Type B pancreatic cell (in vitro differentiated cells): ENCODE measurements at places on chromosomes 3 and 15. TPM values are rescaled to one million over a fixed set of nuclear protein-coding genes. Genes with fewer than 3 reads are reported as not detected.
A peak's percentile ranks its signal among the peaks of the same experiment; 100 is the strongest.

DNA sequence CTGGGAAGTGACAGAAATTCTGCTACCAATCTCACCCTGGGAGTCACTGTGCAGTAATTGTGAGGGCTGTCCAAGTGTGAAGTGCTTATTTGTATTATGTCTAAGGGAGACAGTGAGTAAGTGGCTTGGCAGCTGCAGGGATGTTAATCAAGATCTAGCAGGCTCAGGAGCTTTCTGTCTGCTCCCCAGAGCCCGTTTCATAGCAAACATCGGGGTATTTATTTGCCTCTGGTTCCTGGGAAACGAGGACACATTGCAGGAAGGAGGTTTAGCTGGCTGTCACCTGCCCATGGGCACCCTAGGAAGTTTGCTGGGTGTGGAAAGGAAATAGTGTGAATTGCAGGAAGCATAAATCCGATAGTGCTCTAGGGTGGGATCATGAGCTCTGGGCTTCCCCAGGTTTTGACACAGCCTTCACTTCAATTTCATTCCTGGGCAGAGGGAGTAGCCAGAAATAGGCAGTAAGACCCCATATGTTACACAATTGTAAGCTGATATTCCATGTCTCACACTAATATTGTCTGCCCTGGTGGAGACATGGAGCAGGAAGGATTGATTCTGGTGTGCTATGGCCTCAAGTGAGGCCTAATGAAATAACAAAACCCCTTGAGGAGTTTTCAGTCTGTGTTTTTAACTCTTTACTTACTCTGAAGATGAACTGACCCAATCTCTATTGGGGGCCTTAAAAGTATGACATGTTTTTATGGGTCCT lies 74.1 kb upstream of the MITF start:
- H3K27ac ChIP-seq = no peak overlapping the region
- no peak for DNase-seq
- H3K4me1 ChIP-seq = peaks cover 11% of the 10 kb centered on the region

DNA sequence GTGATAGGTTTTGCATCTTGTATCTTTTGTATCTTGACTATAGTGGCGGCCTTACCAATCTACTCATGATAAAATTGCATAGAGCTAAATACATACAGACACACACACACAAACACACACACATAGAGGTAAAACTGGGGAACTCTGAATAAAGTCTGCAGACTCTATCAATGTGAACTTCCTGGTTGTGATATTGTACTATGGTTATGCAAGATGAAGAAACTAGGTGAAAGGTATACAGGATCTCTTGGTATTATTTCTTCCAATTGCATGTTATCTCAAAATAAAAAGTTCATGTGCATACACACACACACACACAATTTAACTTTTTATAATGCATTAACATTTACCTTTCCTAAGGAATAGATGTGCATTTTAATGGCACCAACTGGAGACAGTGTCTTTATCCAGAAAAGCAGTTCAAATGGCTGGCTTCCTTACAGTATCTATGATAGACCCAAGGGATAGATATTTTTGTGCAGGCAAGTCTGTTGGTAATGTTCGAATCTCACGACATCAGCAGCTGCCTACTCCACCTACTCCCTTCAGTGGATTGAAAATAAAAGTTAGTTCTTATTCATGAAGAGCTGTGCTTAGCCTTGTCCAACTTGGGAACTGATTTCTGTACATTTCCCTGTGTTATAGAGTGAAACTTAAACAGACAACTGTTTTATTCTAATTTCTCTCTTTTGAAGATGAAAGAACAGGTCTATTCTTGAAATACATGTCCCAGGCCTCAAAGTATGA lies 46.9 kb upstream of the SPRED1 start:
- DNase-seq = no peak
- no peak overlapping the region for H3K4me3 ChIP-seq
- no peaks in the 10 kb centered on the region for H3K27me3 ChIP-seq
- H3K4me1 ChIP-seq = peaks cover 19% of the 10 kb centered on the region
- H3K36me3 ChIP-seq = no peaks in the 10 kb centered on the region

DNA sequence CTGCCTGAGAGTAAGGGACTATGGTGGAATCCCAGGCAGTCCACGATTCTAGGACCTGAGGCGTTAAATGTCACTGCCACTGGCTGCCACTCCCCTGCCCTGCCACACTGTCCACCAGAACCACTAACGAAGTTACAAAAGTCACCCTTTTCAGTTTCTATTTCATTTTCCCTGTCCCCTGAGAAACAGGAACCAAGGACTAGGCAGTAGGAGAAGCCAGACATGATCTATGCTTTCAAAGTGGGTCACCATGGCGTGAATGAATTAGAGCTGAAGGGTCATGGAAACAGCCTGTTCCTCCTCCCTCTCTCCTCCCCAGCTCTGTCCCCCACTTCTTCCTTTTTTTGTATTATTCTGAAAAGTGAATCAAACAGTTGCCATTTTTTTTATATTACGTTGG lies 9.1 kb upstream of the ADPRH start:
- no peak for DNase-seq
- no peak overlapping the region for H3K27ac ChIP-seq
- no peaks in the 10 kb centered on the region for H3K4me1 ChIP-seq
- no peaks in the 10 kb centered on the region for H3K36me3 ChIP-seq
- H3K4me3 ChIP-seq = no peak overlapping the region
- peaks cover 5% of the 10 kb centered on the region for H3K27me3 ChIP-seq

BCL2A1 gene
- total RNA-seq = not detected in 2 replicates

DNA sequence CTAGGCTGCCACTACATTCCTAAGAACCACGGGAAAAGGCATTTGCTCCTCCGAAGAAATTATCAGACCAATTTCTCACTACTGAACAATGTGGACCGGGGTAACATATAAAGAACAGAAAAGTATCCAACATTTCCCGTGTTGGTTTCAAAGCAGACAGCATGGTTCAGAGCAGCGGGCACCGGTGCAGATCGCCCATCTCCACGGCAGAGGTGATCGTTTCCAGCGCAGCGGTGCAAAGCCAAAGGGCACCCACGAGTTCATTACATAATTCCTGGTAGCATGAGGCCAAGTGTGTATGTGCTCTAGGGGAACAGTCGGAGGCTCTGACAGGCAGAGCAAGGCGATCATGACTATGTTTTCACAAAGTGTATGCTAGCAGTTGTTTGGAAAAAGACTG lies 13.2 kb downstream of the GRK7 start:
- no peaks in the 10 kb centered on the region for H3K4me1 ChIP-seq
- no peak for DNase-seq
- no peaks in the 10 kb centered on the region for H3K36me3 ChIP-seq
- H3K27ac ChIP-seq = no peak overlapping the region
- H3K27me3 ChIP-seq = no peaks in the 10 kb centered on the region
- H3K4me3 ChIP-seq = no peak overlapping the region

DNA sequence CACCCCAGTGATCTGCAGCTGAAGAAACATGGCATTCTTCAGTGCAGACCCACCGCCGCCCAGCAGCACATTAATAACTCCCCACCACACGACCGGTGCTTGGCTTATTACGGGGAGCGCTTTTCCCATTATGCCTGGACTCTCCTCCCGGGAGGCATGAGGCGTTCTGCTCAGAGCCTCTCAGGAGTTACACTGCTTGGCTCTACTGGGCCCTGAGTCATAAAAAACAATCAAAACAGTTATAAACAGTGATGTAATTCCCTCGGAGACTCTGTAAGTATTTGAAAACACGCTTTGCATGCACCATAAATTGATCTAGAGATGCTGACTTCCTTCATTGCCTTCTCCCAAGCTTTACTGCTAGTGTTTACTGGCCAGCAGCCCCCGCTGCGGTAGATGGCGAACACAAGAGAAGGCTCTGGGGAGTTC lies 77.1 kb upstream of the SNRPA1 start:
- peak overlapping the region; percentile 57 for H3K27ac ChIP-seq
- DNase-seq = no peak
- H3K36me3 ChIP-seq = no peaks in the 10 kb centered on the region

DNA sequence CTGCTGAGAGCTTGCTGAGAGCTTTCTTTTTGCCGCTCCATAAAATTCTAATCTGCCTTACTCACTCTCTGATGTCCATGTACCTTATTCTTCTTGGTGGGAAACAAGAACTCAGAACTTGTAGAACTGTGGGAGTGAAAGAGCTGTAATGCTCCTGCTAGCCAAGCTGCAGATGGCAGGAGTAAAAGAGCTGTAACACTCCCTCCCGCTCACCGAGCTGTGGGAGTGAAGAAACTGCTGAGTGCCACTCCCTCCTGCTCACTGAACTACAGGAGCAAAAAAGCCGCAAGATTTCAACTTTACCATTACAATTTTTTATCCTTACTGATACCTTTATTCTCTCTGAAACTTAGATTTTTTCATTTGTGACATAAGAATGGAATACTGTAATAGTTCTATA lies 199.1 kb downstream of the SI start:
- no peak overlapping the region for H3K27ac ChIP-seq
- no peaks in the 10 kb centered on the region for H3K36me3 ChIP-seq
- no peaks in the 10 kb centered on the region for H3K4me1 ChIP-seq
- H3K27me3 ChIP-seq = peaks cover 2% of the 10 kb centered on the region
- H3K4me3 ChIP-seq = no peak overlapping the region
- no peak for DNase-seq

DNA sequence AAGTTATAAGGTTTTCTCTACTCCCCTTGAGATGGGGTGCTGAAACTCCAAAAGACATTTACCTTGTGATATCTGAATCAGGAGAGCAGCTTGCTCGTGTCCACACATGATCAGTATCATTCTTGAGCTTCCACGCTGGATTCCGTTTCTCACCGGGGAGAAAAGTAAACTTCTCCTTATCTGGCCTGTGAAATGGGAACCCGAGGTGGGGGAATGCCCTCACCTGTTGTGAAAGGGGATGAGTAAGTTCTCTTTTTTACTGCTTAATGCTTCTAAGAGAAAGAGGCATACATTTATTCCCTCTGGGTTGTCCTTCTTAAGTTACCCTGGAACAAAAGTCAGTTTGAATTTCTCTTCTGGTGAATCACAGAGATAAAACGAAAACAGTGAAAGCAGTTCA lies 440.5 kb upstream of the ADAMTS9 start:
- H3K4me3 ChIP-seq = no peak overlapping the region
- no peak overlapping the region for H3K27ac ChIP-seq
- DNase-seq = no peak
- peaks cover 6% of the 10 kb centered on the region for H3K27me3 ChIP-seq

- no peak overlapping the region for H3K27ac ChIP-seq
- no peaks in the 10 kb centered on the region for H3K27me3 ChIP-seq
- no peaks in the 10 kb centered on the region for H3K36me3 ChIP-seq
Observed at GRCh38 chr3:114128231-114128630, 50.6 kb downstream of the DRD3 start.

- H3K36me3 ChIP-seq = no peaks in the 10 kb centered on the region
- no peak for DNase-seq
- H3K27me3 ChIP-seq = no peaks in the 10 kb centered on the region
- H3K4me1 ChIP-seq = peaks cover 45% of the 10 kb centered on the region
- no peak overlapping the region for H3K27ac ChIP-seq
Observed at GRCh38 chr3:15630646-15631350, 29.3 kb downstream of the BTD start.

RPUSD3 gene
- 50.9 and 55.0 TPM in 2 replicates for total RNA-seq

DNA sequence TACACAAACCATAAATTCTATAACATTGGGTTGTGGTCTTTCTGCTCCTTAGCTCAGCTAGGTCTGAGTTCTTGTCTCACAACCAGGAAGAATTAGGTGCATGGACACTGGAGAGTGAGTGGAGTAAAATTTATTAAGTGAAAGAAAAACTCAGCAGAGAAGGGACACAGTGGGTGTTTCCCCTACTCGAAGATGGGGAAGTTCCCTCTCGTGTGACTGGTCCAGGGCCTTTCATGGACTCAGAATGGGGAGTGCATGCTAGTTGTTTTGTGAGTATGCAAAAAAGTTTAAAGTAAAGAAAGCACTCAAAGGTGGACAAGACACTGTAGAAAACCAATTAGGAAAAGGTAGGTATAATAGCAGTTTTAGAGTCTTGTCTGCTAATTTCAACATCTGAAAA lies 215.5 kb upstream of the RORA start:
- no peaks in the 10 kb centered on the region for H3K36me3 ChIP-seq
- no peak overlapping the region for H3K27ac ChIP-seq
- peaks cover 18% of the 10 kb centered on the region for H3K27me3 ChIP-seq
- no peak overlapping the region for H3K4me3 ChIP-seq
- no peak for DNase-seq
- H3K4me1 ChIP-seq = peaks cover 5% of the 10 kb centered on the region

GPR149 gene
- 0.14 TPM in 1 of 2 replicates, not detected in the other for total RNA-seq

GRCh38 chr3:105764378-105765307 lies 104.2 kb downstream of the CBLB start:
- H3K36me3 ChIP-seq = peaks cover 51% of the 10 kb centered on the region
- no peak overlapping the region for H3K4me3 ChIP-seq
- H3K27me3 ChIP-seq = no peaks in the 10 kb centered on the region
- no peak overlapping the region for H3K27ac ChIP-seq
- no peak for DNase-seq

- H3K27me3 ChIP-seq = no peaks in the 10 kb centered on the region
- H3K27ac ChIP-seq = peak overlapping the region; percentile 15
- no peak for DNase-seq
- H3K4me1 ChIP-seq = peaks cover 5% of the 10 kb centered on the region
- peak overlapping the region; percentile 9 for H3K4me3 ChIP-seq
- H3K36me3 ChIP-seq = peaks cover 24% of the 10 kb centered on the region
Observed at GRCh38 chr3:45412763-45413162, 24.4 kb downstream of the LARS2 start.

DNA sequence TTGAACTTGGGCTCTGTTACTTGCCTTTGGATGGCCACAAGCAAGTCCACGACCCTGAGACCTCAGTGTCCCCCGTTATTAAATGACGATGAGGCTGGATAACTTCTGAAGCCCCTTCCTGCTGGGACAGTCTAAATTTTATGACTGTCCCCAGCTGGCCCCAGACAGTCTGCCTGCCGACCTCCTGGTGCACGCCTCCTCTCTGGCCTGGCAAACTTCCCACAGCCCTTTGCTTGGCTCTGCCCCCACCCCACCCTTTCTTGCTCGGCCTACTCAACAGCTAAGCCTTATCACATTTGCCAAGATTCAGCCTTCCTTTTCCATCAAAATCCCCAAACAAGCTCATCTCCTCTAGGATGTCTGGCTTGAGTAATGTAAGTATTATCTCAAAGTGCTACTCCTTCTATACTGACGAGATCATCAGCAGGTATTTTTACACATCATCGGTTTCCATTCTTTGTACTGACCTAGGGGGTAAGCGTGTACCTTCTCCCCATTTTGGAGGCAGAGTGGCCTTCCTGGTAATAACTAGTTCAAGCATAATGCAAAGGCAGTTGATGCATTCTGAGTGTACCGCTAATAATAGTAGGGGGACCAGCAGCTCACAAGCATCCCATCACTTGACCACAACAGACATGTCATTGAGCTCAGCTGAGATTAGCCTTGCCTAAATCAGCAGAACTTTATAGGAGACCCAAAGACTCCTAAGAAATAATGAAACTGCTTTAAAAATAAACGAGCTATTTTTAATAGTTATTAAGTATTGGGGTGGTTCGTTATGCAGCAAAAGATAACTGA lies 120.8 kb upstream of the HACD2 start:
- no peak overlapping the region for H3K27ac ChIP-seq
- peaks cover 3% of the 10 kb centered on the region for H3K27me3 ChIP-seq
- H3K4me1 ChIP-seq = peaks cover 16% of the 10 kb centered on the region

DNA sequence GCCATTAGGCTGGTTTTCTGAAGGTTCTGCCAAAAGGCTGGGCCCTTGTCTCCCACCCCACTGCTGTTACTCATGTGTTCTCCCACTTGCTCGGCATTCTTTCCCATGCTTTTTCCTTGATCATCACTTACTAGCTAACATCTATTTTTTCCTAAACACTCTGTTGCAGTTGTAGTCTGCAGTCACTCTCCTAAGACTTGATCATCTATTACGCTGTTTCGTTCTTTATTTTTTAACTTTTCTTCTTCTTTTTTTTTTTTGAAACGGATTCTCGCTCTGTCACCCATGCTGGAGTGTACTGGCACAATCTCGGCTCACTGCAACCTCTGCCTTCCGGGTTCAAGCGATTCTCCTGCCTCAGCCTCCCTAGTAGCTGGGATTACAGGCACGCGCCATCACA lies 176.3 kb downstream of the IGF1R start:
- H3K4me3 ChIP-seq = no peak overlapping the region
- no peak overlapping the region for H3K27ac ChIP-seq
- no peak for DNase-seq
- H3K36me3 ChIP-seq = peaks cover 18% of the 10 kb centered on the region
